ENCODE measurements at places on chromosomes 16 and 17.

DNA sequence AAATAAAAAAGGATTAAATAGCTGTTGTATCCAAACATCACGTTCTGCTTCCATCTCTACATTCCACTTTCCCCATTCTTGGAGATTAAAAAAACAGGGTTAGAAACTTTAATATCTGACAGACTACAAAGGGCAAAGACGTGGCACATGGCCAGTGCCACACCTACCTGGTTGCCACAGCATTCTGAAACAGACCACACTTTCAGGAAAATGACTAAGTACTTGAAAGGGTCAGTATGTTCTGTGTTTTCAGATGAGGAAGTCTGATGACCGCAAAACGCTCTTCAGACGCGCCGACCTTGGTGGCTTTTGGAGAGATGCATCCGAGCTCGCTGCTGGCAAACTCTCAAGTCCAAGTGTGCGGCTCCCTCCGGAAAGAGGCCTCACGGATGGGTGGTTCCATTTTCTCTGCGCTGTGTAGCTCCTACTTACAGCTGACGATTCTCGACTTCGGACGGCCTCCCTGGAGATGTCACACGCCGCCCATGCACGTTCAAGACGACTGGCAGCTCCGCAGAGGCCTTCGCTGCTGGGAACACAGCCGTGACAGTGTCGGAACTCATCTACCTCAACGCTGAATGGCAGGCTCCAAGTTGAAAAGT, 15.5 kb downstream of the MAP1LC3B start:
- peak; percentile 90 for DNase-seq

DNA sequence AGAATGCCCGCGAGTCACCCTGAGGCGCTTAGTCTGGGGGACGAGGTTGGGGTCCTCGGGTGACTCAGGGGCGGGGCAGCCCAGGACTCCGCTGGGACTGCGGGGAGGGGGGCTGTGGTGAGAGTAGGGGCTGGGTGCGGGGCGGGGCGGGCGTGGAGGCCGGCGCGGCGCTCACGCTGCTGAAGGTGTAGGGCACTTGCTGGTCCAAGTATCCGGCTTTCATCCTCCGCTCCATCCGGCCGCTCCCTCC, 832 bp downstream of the ETV4 start:
- peak; percentile 29 for DNase-seq

DNA sequence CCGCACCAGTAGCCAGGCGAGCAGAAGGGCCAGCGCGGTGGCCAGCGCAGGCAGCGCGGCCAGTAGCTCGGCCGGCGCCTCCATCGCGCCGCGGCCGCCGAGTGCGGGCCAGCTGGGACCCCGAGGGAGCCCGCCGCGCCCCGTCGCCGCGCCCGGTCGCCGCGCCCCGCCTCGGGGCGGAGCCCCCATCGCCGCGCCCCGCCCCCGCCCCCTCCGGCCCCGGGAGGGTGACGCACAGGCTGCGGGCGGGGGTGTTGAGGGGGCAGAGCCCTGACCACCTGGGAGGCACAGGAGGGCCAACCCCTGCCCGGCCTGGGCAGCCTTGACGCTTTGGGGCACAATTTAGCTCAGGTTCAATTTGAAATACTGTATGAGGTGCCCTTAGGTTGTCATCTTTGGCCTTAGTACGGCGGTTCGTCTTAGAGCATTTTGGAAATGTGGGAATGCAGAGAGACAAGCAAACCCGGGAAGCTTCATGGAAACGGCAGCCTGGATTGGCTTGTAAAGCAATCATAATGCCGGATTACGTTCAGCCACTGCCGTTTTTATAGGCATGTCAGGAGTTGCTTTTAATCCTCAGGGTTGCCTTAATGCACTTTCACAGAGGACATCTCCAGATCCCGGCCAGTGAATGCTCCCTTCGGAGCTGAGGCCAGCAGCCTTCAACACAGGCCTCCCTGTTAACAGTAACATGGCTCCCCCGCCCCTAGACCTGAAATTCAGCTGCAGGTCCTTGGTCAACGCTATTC, at the start of gene MXRA7:
Gene MXRA7 (minus strand): TSS at position 103 of the 749 bp plus-strand sequence. CDS start 19 bp downstream, at position 84.
- no peak for DNase-seq

DNA sequence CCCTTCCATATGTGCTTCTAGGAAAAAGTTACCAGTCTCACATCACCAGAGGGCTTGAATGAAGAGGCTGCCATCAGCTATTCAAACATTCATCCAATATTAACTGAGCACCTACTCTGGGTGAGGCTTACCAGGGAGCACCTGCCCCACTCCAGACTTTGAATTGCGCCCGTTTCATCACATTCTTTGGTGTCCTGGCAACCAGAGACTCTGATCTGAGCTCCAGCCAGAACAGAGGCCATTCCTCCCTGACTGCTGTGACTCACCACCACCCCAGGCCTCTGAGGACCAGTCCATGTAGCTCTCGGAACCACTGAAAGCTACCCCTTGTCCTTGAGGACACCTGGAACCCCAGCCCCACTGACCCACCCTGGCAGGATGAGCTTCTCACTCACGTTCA, at the start of gene C16orf96:
Gene C16orf96 (plus strand): TSS at position 229 of the 400 bp plus-strand sequence. CDS start 150 bp downstream, at position 379.
- DNase-seq = no peak

DNA sequence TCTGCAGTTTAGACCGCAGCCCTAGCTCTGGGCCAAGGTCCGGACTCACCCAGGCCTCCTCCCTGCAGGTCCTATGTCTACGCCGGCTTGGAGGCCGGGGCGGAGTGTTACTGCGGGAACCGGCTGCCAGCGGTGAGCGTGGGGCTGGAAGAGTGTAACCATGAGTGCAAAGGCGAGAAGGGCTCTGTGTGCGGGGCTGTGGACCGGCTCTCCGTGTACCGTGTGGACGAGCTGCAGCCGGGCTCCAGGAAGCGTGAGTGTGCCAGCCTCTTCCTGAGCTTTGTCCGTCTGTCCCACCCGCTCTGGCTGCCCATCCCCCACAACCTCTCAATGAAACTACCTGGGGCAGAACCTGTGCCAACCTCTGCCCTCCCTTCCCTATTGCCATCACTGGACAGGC, 20.1 kb downstream of the WSCD1 start:
- DNase-seq = no peak

- DNase-seq = no peak
Observed at GRCh38 chr16:273547-274421, 2.0 kb downstream of the RGS11 start.

DNA sequence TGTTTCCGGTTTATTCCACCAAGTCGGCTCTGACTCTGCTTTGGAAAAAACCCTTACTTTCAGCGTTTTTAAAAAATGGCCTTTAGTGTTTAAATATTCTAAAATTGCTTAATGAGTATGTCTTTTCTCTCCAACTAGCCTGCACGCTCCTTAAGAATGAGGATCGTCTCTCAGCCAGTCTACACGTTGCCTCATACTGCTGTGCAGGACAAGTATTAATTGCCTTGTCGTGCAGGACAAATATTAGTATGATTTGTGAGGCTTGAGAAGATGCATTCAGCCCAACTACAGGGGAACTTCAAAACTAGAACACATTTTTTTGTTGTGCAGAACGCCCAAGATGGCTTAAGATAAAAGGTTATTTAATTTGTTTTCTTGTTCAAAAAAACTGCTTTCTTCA, 61.2 kb downstream of the MARCHF10 start:
- DNase-seq = no peak

GRCh38 chr17:55413825-55414489, 7.7 kb downstream of the MMD start:
- no peak for DNase-seq

- no peak for DNase-seq
Observed at GRCh38 chr17:44976206-44976605, 8.1 kb upstream of the C1QL1 start.

DNA sequence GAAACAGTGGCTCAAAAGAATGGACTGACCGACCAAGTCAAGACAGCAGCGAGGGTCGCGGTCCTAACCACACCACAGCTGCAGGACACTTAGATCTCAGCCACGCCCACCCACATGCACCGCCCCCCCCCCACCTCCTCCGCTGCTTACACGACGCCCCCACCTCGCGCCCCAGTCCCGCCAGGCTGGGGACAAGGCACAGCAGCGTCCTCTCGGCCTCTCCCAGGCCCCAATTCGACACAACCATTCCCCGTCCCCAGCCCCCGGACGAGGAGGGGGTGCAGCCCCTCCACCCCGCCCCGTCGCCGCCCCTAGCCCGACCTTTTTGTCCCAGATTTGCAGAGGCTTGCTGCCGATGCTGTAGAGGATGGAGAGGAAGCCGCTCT, 477 bp downstream of the CFAP20 start:
- no peak for DNase-seq

- DNase-seq = no peak
Observed at GRCh38 chr17:74351552-74352210, 10.0 kb downstream of the BTBD17 start.

DNA sequence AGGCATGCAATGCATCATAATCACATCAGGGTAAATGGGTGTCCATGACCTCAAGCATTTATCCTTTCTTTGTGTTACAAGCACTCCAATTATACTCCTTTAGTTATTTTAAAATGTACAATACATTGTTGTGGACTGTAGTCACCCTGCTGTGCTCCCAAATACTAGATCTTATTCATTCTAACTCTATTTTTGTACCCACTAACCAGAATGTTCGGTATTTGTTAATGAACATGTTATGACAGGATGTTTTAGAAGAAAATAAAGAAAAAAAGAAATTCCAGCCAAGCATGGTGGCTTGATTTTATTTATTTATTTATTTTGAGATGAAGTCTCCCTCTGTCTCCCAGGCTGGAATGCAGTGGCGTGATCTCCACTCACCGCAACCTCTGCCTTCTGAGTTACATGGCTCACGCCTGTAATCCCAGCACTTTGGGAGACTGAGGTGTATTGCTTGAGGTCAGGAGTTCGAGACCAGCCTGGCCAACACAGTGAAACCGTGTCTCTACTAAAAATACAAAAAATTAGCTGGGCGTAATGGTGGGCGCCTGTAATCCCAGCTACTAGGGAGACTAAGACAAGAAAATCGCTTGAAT, 1.8 kb upstream of the NDE1 start:
- DNase-seq = no peak

GRCh38 chr16:76164970-76165558, 112.1 kb upstream of the CNTNAP4 start:
- no peak for DNase-seq

DNA sequence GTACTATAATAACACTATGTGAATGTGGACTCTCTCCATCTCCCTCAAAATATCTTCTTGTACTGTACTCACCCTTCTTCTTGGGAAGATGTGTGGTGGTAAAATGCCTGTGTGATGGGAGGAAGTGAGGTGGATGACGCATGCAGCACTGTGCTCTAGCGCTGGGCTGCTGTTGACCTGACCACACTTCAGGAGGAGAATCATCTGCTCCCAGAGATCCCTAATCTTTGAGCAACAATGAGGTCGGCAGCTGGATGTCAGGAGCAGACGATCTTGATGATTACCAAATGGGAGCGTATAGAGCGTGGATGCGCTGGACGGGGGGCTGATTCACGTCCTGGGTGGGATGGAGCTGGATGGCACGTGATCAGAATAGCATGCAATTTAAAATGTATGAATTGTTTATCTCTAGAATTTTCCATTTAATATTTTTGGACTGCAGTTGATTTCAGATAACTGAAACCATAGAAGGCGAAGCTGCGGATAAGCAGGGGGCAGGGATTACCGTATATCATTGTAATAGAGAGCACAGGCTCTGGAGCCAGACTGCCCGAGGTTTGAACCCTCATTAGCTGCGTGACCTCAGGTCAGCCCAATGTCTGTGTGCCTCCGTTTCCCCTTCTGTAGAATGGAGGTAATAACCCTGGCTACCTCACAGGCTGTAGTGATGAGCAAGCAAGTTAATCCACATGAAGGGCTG, 23.7 kb upstream of the CYLD start:
- DNase-seq = no peak

Data from AML-193 (cell line).